ENCODE measurements at places on chromosomes 4 and X.

DNA sequence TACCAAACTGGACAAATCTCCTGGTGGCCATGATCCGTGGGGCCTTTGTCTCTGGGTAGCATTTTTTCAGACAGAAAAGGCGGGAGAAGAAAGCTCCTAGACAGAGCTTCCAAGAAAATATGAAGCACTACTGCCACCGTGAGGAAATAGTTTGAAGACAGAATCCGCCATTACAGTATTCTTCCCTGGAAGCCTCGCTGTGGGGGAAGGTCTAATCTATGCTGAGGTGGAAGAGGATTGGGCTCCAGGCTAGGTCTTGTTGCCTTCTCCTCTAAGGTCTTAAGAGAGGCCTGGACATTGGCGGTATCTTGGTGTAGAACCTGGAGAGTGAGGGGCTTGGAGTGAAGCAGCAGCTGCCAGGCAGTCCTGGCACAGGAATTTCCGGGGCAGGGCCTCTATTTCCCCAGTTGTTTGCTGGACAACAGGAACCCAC lies 218.9 kb downstream of the OR13H1 start:
- DNase-seq = no peak

DNA sequence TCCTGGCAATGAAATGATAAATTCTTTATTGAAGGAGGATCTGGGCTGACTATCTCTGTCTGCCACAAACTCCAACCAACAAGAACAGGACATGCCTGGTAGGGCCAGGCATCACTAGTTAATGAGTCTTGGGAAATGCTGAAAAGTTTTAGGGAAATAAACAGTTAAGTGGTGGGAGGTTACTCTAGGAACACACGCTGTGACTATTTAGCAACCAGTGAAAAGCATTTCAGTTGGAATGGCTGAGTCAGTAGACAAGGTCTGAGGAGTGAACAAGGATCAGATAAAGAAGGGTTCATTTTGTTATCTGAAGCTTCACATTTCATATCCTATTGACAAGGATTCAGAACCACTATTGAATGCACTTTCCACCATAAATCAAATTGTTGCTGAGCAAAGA lies 394.9 kb upstream of the BOD1L1 start:
- DNase-seq = no peak

DNA sequence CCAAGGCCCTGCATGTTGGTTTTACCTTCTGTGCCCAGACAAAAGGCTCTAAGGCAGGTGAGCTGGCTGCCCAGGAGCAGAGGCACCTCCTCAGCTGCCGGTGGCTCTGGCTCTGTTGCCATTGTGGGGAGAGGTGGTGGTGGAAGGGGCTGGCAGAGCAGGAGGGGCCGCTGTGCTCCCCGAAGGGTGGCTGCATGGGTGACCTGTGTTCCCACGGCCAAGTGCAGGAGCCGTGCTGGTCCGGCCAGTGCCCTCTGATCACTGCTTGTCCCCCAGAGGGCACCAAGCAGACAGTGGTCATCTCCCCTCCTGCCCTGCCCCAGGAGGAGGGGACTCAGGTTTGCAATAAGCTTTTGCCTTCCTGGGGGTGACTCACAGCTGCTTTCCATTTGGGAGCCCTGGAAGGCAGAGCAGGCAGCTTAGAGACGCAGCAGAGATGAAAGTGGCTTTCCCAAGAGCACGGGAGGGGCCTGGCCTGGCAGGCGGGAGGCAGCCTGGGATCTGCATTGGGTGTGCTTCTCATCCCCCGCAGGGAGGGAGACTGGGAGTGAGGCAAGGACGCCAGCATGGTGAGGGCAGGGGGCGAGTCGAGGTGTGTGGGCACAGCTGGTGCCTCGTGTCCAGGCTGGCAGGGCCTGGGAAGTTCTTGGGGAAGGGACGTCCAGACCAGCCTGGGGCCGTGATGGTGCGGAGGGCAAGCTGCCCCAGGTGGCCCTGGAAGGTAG lies 28.7 kb downstream of the DOK7 start:
- no peak for DNase-seq

- DNase-seq = no peak
These were observed 34.7 kb downstream of the IL13RA1 start for GRCh38 chrX:118761939-118762707.

DNA sequence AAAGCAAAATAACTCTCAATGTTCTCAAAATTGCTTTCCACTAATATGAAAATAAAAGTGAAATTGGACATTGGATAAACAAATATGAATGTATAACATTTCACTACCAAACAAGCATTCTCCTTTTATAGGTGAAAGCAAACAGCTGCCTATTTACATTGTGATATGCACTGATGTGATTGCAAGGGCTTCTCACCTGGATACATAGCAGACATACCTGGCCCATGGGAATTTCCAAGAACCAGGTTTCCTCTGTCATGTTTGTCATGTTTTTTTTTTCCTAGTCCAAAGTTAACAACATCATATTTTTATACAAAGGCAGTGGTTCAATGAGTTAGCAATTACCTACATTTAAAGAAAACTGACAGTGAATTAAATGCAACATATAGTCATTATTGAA lies 228.5 kb downstream of the ANKRD50 start:
- no peak for DNase-seq

DNA sequence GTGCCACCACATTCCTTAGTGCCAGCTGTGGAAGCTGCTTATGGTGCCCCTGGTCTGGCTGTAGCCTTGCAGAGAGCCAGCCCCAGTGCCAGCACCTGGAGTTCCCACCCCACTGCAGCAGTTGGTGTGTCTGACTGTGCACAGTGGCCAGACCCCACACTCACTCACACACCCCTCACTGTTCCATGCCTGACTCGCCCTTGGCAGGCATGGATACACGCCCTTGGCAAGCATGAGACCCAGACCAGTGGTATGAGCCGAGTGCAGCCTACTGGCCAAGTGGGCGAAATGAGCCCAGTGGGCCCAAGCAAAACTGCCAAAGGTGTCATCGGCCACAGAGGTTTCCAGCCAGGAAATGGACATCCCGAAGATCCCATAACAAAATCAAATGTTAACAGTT lies 27.4 kb downstream of the NAA11 start:
- DNase-seq = no peak

DNA sequence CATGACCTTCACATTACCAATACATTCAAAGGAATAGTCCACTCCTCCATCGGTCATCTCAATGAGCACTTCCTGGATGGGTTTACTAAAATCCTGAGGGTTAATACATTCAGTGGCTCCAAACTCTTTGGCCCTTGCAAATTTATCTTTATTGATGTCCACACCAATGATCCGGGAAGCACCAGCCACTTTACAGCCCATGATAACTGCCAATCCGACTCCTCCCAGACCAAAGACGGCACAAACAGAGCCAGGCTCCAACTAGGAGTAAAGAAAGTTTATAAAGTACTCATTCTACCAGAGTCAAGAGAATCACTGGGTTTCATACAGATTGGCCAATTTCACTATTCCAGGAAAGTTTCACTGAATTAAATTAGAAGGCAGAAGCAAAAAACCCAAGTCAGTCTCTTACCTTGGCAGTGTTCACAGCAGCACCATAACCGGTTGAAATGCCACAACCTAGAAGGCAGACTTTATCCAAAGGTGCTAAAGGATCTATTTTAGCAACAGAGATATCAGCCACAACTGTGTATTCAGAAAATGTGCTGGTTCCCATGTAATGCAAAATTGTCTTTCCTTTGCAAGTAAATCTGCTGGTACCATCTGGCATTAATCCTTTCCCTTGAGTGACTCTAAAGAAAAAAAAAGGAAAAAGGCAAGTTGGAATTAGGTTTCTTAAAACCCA lies 12.2 kb downstream of the ADH5 start:
- no peak for DNase-seq

GRCh38 chr4:92952897-92953296 lies 649.1 kb downstream of the GRID2 start:
- DNase-seq = no peak

GRCh38 chr4:30295652-30296051 lies 424.5 kb upstream of the PCDH7 start:
- DNase-seq = no peak

- no peak for DNase-seq
These were observed 111.4 kb downstream of the NYX start for GRCh38 chrX:41558531-41558930.

DNA sequence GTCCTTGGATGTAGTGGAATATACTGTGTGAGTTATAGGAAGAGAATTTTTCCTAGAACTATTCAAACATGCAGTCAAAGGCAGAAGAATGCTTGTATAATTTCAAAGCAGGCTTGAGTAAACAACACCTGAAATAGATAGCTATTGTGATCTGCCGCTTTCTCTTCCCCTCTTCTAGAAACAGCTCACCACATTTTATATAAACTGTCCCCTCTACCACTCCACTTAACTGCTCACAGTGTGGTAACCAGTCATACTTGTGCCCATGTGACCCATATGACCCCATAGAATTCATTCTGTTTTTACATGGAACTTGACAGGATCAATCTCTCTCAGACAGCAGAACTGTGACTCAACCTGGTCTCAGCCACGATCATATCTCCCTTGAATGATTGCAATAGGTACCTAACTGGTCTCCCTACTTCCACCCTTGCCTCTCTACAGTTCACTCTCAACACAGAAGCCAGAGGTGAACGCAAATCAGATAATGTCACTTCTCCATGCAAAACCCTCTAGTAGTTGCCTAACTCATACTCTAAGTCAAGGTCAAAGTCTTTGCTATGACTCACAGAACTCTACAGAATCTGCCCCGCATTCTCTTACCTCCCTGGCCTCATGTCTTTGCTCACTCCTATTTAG lies 85.6 kb upstream of the EFHC2 start:
- DNase-seq = no peak

Measured in stimulated activated CD8-positive, alpha-beta memory T cell treated with anti-CD3 and anti-CD28 coated beads, Interleukin-7, amount 100 ng/mL, for 1 hour (primary cell).